Fibroblast of lung (primary cell): ENCODE measurements at places on chromosomes 5 and 9. TPM values are rescaled to one million over a fixed set of nuclear protein-coding genes. Genes with fewer than 3 reads are reported as not detected.

Gene RETREG1
- total RNA-seq = 0.51 and 0.99 TPM in 2 replicates

Gene C1QTNF2
- 0.77 and 2.3 TPM in 2 replicates for total RNA-seq

DNA sequence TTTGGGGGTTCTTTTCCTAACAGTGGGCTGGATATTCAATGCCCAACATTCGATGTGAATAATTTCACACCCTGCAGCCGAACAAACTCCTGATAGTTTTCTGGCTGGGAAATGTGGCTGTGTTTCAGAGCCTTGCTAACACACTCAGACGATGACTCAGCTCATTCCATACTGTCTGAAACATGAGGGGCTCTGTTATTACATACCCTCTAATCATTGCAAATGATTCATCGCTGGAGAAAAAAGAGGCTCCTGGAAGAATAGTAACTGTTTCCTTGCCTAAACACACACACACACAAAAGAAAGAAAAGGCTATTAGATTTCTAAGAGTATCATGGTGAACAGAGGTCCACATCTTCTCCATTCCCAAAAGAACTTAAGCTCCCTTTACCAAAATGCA, 75.8 kb downstream of the OXCT1 start:
- H3K27ac ChIP-seq = peak overlapping the region; percentile 1
- H3K27me3 ChIP-seq = no peaks in the 10 kb centered on the region
- DNase-seq = peak; percentile 99
- no peaks in the 10 kb centered on the region for H3K36me3 ChIP-seq
- peaks cover 21% of the 10 kb centered on the region for H3K4me1 ChIP-seq
- no peak overlapping the region for H3K4me3 ChIP-seq

- no peak for DNase-seq
- H3K36me3 ChIP-seq = no peaks in the 10 kb centered on the region
- peaks cover 4% of the 10 kb centered on the region for H3K4me1 ChIP-seq
- no peak overlapping the region for H3K4me3 ChIP-seq
Observed at GRCh38 chr5:676699-677076, 16.5 kb downstream of the TPPP start.

DNA sequence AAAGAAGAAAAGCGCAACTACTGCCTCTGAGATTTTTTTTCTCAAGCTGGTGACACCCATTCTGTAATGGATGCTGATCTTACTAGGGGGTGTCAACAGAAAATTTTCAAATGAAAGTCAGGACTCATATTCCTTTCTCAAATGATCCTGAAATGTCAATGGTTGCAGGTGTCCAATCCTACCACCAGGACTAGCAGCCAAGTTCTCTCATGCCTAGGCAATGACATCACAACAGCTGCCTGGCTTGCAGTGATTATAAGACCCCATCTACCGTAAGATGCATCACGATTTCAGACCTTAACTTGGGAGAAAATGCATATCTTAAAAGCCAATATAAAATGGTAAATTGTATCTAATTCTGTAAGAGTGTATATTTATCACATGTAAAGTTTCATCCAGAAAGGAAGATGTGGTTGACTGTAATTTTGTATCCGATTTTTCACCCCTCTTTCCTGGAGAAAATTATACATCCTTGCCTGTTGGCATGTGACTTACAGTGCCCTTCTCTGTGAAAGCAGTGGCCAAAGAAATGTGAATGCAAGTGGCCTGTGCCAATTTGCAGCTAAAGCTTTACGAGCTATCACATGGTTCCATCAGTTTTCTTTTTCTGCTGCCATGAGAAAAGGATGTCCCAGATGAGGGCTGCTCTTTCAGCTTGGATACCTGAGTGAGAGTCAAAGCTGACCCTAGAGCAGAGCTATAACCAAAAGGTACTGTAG, 104.4 kb downstream of the DENND1A start:
- H3K36me3 ChIP-seq = no peaks in the 10 kb centered on the region
- H3K27me3 ChIP-seq = no peaks in the 10 kb centered on the region
- no peak overlapping the region for H3K4me3 ChIP-seq
- no peaks in the 10 kb centered on the region for H3K4me1 ChIP-seq

DNA sequence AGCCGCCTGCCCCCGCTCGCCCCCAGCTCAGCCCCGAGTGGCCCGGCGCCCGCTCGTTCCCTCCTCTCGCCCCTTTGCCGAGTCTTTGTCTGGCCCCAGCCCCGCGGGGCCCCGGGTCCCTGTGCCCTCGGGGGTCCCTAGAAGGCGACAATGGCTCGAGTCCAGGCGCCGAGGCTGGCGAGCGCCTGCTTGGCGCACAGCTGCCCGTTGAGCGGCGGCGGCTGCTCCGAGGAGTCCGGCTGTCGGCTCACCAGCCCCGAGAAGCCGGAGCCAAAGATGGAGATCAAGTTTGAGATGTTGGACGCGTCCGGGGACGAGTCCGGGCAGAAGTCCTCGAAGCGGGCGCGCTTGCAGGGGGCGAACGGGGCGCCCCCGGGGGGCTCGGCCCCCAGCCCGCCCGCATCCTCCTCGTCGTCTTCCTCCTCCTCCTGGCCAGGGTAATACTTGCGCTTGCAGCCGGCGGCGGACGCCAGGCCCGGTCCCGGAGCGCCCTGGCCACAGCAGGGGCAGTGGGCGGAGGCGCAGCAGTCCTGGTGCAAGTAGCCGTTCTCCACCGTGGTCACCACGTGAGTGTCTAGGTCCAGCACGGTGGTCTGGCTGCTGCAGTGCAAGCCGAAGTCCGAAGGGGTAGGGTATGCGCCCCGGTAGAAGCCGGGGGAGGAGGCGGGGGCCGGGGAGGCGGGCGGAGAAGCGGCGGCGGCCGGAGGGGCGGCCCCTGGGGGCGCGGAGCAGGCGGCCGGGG, 1.2 kb downstream of the IER5L start:
- peak; percentile 39 for DNase-seq
- peaks cover 15% of the 10 kb centered on the region for H3K4me1 ChIP-seq
- H3K4me3 ChIP-seq = peak overlapping the region; percentile 95
